A549 treated with CORT108297 at 1 μM for 4 hours (cell line): ENCODE measurements at places on chromosomes 4 and X. TPM values are rescaled to one million over a fixed set of nuclear protein-coding genes. Genes with fewer than 3 reads are reported as not detected.

The CXorf49 gene
- total RNA-seq, result not detected in 5 replicates

The SYTL4 gene
- 2.3 to 4.7 TPM (median 2.8 TPM) in 5 replicates for total RNA-seq

The ATOH1 gene
- total RNA-seq, result not detected in 5 replicates

The SORBS2 gene
- 0.02 to 0.31 TPM (median 0.22 TPM) in 5 replicates for total RNA-seq

The ASMTL gene
- total RNA-seq, result 17.0 to 20.5 TPM (median 18.5 TPM) in 5 replicates

The ATP8A1 gene
- total RNA-seq, result 0.02 to 0.22 TPM (median 0.03 TPM) in 5 replicates

The YY2 gene
- total RNA-seq, result 2.3 to 2.8 TPM (median 2.4 TPM) in 5 replicates

The CBLL2 gene
- not detected in 5 replicates for total RNA-seq

The PSAPL1 gene
- 0.06 to 0.18 TPM (median 0.12 TPM) in 5 replicates for total RNA-seq

The VEGFC gene
- 14.7 to 17.1 TPM (median 15.2 TPM) in 5 replicates for total RNA-seq

The XG gene
- total RNA-seq, result 0.07 to 0.09 TPM in 2 of 5 replicates, not detected in the others

The MAGEA6 gene
- 10.5 to 13.7 TPM (median 12.9 TPM) in 5 replicates for total RNA-seq

The NOX1 gene
- total RNA-seq, result 0.09 to 0.15 TPM in 2 of 5 replicates, not detected in the others

The XAGE1A gene
- total RNA-seq, result 5.1 to 36.0 TPM (median 24.6 TPM) in 5 replicates

The RPS6KA6 gene
- 4.4 to 6.9 TPM (median 5.9 TPM) in 5 replicates for total RNA-seq

The ADH1A gene
- total RNA-seq, result not detected in 5 replicates

The TMEM33 gene
- total RNA-seq, result 32.1 to 52.0 TPM (median 51.1 TPM) in 5 replicates

The DGKK gene
- not detected in 5 replicates for total RNA-seq

The TLR1 gene
- total RNA-seq, result 0.35 to 0.74 TPM (median 0.41 TPM) in 5 replicates

The RASL11B gene
- 0.05 to 0.20 TPM (median 0.07 TPM) in 5 replicates for total RNA-seq

The DDX53 gene
- not detected in 5 replicates for total RNA-seq

The PHKA1 gene
- 19.6 to 26.4 TPM (median 24.5 TPM) in 5 replicates for total RNA-seq

The GAK gene
- 34.2 to 53.3 TPM (median 52.0 TPM) in 5 replicates for total RNA-seq

The ADAMTS3 gene
- 0.02 TPM in 1 of 5 replicates, not detected in the others for total RNA-seq

The GAB3 gene
- 0.36 to 0.78 TPM (median 0.47 TPM) in 5 replicates for total RNA-seq

The SAGE1 gene
- 0.06 to 0.08 TPM in 2 of 5 replicates, not detected in the others for total RNA-seq

The VCX3A gene
- total RNA-seq, result not detected in 5 replicates

The ADH5 gene
- total RNA-seq, result 102 to 133 TPM (median 105 TPM) in 5 replicates

The ADRA2C gene
- total RNA-seq, result 5.9 to 11.6 TPM (median 11.3 TPM) in 5 replicates

The ADH6 gene
- 0.07 to 0.15 TPM (median 0.12 TPM) in 3 of 5 replicates, not detected in the others for total RNA-seq

The PHKA2 gene
- total RNA-seq, result 10.9 to 14.3 TPM (median 12.7 TPM) in 5 replicates
